ENCODE measurements at places on chromosomes 12 and 14.

DNA sequence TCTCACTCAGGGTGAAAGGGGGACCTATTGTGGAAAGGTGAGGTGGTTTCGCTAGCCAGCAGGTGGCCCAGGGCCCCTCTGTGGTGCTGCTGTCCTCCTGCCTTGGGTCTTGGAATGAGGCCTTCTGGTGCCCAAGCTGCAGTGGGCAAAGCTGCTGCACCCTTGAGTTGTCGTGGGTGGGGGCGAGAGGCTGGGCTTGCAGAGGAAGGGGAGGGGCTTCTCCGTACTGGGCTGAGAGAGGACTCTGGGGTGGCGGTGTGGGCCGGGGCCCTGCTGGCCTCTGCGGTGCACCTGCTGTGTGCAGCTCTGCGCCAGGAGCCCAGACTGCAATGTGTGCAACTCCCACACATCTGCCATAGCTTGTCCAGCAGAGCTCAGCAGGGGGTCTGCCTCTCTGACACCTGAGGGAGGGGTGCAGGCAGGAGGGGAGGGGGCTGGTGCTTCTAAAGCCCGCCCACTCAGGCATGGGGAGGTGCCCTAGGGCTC is 145.8 kb downstream of the KIF26A start:
- DNase-seq: peak; percentile 36

GRCh38 chr12:11581179-11581755 is 68.2 kb upstream of the ETV6 start:
- no peak for DNase-seq

- DNase-seq: peak; percentile 80
Measured at GRCh38 chr12:98741556-98742265, 96.6 kb downstream of the APAF1 start.

DNA sequence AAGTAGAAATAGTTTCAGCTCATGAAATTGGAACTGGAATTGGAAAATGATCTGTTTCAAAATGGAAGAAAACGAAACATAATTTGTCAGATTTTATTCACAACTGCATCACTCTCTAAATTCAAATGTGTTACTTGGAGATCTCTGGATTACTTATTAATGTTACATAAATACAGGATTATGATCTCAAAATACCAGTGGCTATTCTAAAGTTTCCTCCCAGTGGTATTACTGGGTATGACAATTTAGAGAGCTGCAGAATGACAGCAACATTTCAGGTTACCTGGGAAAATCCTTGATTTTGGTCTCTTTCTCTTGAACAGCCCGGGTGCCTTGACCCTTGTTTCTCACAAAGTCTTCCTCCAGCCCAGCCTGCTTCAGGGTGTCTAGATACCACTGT is 14.2 kb downstream of the FAM161B start:
- peak; percentile 12 for DNase-seq

GRCh38 chr12:98123021-98123461 is 392.3 kb upstream of the TMPO start:
- DNase-seq: no peak

GRCh38 chr14:95048771-95049312 is 108.5 kb downstream of the DICER1 start:
- DNase-seq: no peak

GRCh38 chr12:110697236-110697635 is 8.3 kb upstream of the HVCN1 start:
- no peak for DNase-seq

GRCh38 chr14:36661506-36662257 is at the start of gene PAX9:
PAX9 (plus strand) TSS chr14:36661860; CDS start chr14:36662090, 230 bp downstream.
- peak; percentile 79 for DNase-seq

GRCh38 chr12:12197128-12197527 is 69.7 kb downstream of the LRP6 start:
- DNase-seq: no peak

DNA sequence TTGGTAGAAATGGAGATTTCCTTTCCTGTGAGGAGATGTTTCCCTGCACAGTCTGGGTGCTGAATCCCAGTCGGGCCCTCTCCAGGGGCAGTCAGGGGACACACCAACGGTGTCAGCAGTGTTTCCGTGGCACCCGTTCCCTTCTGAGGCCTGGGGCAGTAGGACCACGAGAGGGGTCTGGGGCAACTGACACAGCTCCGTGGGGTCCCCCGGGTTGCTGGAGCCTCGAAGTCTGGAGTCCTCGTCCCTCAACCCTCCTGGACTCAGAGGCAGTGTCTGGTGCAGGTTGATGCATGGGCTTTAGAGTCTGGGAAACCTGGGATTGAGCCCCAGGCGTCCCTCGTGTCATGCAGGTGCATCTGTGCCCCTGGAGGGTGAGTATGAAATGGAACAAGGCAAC is 327.3 kb downstream of the ADGRD1 start:
- no peak for DNase-seq

GRCh38 chr12:86331457-86331856 is 75.3 kb upstream of the MGAT4C start:
- no peak for DNase-seq

GRCh38 chr12:100201604-100202423 is 1.2 kb downstream of the ACTR6 start:
- no peak for DNase-seq

- DNase-seq: no peak
Measured at GRCh38 chr12:109513051-109513450, 35.6 kb downstream of the UBE3B start.

DNA sequence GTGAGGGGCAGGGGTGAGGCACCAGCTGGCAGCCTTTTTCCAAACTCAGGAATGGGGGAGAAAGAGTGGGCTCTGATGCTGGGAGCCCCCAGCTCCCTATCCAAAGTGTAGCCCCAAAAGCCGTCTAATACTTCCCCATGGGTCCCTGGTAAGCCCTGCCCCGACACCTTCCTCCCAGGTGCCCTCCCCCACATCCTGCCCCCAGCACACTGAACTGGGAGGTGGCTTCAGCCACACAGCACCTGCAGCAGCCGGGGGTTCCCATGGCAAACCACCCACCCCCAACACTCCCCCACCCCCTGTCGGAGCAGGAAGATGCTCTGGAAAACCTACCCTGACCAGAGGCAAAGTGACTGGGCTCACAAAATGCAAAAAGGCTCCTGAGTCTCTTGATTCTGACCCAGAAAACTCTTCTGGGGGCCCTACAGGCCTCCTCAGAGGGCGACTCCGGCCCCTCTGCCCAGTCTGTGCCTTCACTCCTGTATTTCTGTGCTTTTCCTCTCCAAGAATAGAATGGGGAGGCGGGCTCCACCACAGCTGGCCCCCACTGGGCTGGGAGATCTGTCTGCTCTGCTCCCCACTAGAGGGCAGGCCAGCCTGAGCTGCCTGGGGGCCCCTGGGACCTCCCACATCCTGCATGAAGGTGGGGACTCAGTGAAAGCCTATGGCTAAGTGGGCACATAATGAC is 81.6 kb downstream of the ITPK1 start:
- no peak for DNase-seq

DNA sequence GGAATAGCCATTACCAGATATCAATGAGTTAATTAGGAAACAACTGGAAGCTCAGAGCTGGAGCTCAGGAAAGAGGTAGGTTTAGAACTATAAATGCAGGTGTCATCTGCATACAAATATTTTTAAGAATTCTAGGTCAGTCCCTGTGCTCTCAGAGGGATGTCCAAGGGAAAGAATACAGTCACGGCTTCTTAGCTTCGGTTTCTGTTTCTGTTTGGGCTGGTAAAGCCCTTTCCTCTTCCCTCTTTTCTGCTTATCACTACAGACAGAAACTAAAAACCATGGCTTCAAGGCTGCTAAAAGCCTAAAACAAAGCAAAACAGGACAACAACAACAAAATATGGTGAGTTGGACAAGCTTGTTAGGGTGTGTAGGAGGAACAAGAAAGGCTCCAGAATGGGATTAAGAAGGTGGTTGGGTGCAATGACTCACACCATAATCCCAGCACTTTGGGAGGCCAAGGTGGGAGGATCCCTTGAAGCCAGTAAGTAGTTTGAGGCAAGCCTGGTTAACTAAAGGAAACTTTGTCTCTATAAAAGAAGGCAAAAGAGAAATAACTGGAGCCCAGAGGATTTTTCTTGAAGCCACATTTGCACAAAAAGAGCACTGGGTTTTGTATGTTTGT is 113.0 kb downstream of the SEC23A start:
- no peak for DNase-seq

DNA sequence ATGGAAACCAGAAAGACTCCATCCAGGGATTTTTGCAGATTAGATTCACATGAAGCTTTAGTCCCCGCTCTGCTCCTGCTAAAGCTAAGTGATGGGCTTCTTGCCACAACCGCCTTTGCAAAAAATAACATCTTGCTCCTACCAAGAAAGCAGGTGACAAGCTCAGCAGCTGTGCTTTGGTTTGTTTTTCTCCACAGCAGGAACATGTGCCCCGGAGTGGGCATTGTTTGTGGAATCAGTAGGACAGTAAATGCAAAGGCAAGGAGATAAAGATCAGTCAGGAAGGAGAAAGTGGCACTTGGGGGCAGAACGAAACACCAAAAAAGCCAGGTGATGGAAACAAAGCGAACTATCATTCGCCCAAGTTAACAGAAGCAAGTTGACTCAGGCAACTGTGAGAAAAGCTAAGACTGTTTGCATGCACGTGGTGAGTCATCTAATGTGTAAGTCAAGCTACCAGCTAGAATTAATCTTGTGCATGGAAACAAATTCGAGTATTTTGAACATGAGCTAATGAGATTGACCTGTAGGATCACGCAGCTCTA is 165.5 kb upstream of the PLXNC1 start:
- no peak for DNase-seq

GRCh38 chr14:89378119-89378518 is 38.9 kb downstream of the FOXN3 start:
- DNase-seq: no peak

GRCh38 chr14:105208738-105209075 is 27.6 kb upstream of the NUDT14 start:
- DNase-seq: no peak

GRCh38 chr12:80175307-80175930 is 76.1 kb downstream of the OTOGL start:
- DNase-seq: no peak

DNA sequence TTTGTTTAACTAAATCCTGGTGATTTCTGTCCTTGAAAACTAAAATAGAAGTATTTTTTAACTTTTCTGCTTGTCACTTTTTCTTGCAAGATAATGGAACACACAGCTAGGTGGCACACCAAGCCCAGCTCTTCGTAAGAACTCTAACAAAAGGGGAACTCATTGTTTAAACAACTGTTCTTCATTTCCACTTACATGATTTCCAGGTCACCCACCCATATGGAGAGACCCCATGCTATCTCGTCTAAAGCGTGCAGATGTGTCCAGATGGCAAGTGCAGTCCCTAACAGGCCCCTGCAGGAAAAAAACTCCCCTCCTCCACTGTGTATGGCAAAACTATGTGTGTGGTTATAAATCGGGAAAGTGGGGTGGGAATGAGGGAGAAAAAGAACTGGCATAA is 43.3 kb upstream of the NT5DC3 start:
- peak; percentile 34 for DNase-seq

DNA sequence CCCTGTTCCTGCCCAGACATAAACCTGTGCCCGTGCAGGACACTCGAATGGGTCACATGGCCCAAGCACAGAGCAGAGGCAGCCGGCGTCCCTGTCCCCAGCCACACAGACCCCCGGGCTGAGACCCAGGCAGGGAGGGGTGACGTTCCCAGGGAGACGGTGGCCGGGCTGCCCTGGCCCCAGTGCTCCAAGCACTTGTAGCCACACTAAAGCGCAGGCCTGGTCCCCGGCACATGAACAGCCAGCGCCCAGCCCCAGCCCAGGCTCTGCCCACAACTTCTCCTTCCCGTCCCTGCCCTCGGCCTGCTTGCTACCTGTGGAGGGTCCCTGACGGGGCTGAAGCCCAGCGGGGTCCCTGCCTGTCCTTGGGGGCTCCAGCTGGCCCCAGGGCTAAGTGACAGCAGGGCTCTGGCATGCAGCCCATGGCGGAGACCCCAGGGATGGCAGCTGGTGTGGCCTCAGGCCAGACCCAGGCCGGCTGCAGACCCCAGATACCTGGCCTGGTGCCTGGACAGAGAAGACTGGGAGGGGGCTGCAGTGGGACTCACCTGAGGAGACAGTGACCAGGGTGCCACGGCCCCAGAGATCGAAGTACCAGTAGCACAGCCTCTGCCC is 338.4 kb downstream of the TMEM121 start:
- DNase-seq: no peak

DNA sequence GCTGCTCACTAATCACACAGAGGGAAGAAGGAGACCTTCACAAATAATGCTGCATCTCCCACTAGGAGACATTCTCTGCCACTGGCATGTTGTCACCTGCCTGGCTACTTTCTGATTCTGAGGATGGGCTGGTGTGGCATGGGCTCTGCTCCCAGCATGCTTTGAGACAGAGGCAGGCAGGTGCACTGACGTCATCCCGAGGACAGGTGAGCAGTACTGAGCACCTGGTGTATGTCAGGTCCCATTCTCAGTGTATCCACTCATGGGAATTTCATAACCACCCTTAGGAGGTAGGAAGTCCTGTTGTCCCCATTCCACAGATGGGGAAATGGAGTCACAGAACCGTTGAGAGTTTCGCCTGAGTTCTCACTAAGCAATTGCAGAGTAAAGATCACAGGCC is 597.9 kb downstream of the VRK1 start:
- no peak for DNase-seq

- DNase-seq: no peak
Measured at GRCh38 chr14:85675957-85676356, 146.0 kb downstream of the FLRT2 start.

- DNase-seq: no peak
Measured at GRCh38 chr12:15601210-15601800, 187.9 kb downstream of the EPS8 start.

DNA sequence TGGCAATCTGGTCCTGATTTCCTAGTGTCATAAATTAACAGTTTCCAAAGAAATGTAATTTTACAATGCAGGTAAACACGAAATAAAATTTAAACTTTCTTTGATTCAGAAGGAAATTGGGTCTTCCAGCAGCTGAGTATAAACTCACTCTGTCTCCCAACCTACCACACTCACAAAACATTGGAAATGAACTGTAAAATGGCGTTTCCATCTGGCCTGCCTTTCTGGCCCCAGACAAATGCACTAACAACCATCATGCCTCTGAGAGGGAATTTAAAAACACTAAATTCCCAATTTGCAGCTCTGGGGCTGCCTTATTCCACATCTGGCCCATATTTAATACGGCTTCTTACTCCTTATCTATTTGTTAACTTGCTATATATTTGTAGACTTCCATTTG is 19.3 kb downstream of the ATP2B1 start:
- DNase-seq: no peak

- DNase-seq: peak; percentile 96
Measured at GRCh38 chr14:70735043-70735442, 74.3 kb downstream of the MAP3K9 start.

- DNase-seq: no peak
Measured at GRCh38 chr12:84726780-84727179, 185.8 kb downstream of the SLC6A15 start.

DNA sequence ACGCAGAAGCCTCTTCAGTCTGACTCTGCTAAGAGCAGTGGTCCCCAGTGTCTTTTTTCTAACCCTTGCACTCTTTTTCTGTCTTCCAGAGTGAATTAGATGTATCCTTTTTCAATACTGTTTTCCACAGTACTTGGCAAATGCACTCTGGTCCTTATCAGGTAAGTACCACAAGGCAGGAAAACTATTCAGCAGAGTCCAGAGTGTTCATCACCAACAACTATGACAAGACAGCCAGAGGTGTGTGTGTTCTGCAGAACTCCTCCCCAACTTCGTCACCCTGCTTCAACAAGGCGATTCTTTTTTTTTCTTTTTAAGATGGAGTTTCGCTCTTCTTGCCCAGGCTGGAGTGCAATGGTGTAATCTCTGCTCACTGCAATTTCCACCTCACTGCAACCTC is 54.3 kb upstream of the STRN3 start:
- no peak for DNase-seq
